HepG2 (cell line): ENCODE measurements at places on chromosomes 7 and 10. TPM values are rescaled to one million over a fixed set of nuclear protein-coding genes. Genes with fewer than 3 reads are reported as not detected.

GRCh38 chr7:44981035-44981706, 2.4 kb upstream of the MYO1G start:
- no peak for DNase-seq

Gene SLC29A4
- 21.2 and 31.7 TPM in 2 replicates for total RNA-seq

GRCh38 chr7:74502216-74502891, 48.6 kb downstream of the GTF2IRD1 start:
- DNase-seq = no peak

GRCh38 chr7:69342154-69342884, 256.0 kb upstream of the AUTS2 start:
- no peak for DNase-seq

Gene POLR2J2
- total RNA-seq = 0.22 and 1.6 TPM in 2 replicates

Gene PAX4
- total RNA-seq = not detected in 2 replicates

Gene PRPS1L1
- not detected in 2 replicates for total RNA-seq

Gene CCL24
- total RNA-seq = not detected in 2 replicates
